ENCODE measurements at places on chromosomes 6 and 20. TPM values are rescaled to one million over a fixed set of nuclear protein-coding genes. Genes with fewer than 3 reads are reported as not detected.

The NKX2-2 gene
- total RNA-seq: not detected

The MCHR2 gene
- not detected for total RNA-seq

The PRR18 gene
- 0.18 TPM for total RNA-seq

The MLIP gene
- total RNA-seq: 5.0 TPM

The ACTL10 gene
- 0.70 TPM for total RNA-seq

The LRRN4 gene
- 15.2 TPM for total RNA-seq

The TRIM10 gene
- 2.7 TPM for total RNA-seq

The CDH4 gene
- total RNA-seq: 4.8 TPM

The CRISP2 gene
- 0.18 TPM for total RNA-seq

The PTPRK gene
- 87.8 TPM for total RNA-seq

The TBXT gene
- total RNA-seq: not detected

The BMP5 gene
- 4.9 TPM for total RNA-seq

The HLA-DQA2 gene
- total RNA-seq: 1.3 TPM

The SLC44A4 gene
- 28.4 TPM for total RNA-seq

The THEMIS gene
- total RNA-seq: 0.18 TPM

The MARCKS gene
- 149 TPM for total RNA-seq

The RBM24 gene
- 48.2 TPM for total RNA-seq

The PTCRA gene
- 0.82 TPM for total RNA-seq

The SRMS gene
- 0.12 TPM for total RNA-seq

The MACROD2 gene
- total RNA-seq: 19.9 TPM

The JPH2 gene
- 22.8 TPM for total RNA-seq

The TAGAP gene
- total RNA-seq: 3.3 TPM

The ADGRF4 gene
- 0.18 TPM for total RNA-seq

The ZKSCAN3 gene
- 8.6 TPM for total RNA-seq

The KHDC1L gene
- not detected for total RNA-seq

All from metanephros (tissue), 2 donors.